T follicular helper cell (primary cell): ENCODE measurements at places on chromosomes 1 and 21.

- DNase-seq: no peak
Observed at GRCh38 chr1:27591622-27592021, 12.3 kb downstream of the AHDC1 start.

- DNase-seq: no peak
Observed at GRCh38 chr1:205920159-205920558, 23.1 kb downstream of the SLC26A9 start.

- DNase-seq: no peak
Observed at GRCh38 chr1:30130099-30130498, 593.3 kb downstream of the MATN1 start.

DNA sequence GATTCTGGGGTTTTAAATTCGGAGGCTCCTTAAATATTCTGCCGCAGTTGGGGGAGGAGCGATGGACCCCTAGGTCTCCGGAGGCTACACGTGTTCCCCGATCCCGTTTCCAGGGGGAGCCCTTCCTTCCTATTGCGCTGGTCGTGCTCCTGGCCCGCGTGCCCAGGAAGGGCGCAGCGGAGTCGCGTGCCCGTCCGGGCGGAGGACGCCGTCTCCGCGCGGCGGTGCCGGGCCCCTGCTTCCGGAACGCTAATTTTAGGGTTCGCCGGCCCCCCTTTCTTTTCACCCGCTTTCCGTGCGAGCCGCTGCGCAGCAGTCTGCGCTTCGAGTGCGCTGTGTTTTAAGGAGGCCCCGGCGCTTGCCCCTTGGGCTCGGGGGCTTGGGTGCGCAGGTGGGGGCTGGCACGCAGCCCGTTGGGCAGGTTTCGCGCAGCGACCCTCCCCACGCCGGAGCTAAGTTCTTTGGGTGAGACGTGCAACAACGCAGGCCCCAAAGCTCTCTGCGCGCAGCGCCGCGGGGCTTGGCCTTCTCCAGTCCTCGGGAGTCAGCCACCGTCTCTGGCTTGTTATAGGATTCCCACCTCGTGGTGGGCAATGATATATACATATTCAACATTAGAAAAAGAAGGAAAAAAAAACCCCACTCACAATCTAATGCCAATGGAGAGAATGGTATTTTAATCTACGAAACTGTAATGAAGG lies 43.5 kb upstream of the DNAJC6 start:
- DNase-seq: peak; percentile 23
